ENCODE measurements at places on chromosomes 13 and 19. TPM values are rescaled to one million over a fixed set of nuclear protein-coding genes. Genes with fewer than 3 reads are reported as not detected.
A peak's percentile ranks its signal among the peaks of the same experiment; 100 is the strongest.

DCUN1D2 gene
- total RNA-seq: 19.6 TPM

GRCh38 chr19:18322318-18322758, 538 bp downstream of the LSM4 start:
- peak; percentile 48 for DNase-seq

DNA sequence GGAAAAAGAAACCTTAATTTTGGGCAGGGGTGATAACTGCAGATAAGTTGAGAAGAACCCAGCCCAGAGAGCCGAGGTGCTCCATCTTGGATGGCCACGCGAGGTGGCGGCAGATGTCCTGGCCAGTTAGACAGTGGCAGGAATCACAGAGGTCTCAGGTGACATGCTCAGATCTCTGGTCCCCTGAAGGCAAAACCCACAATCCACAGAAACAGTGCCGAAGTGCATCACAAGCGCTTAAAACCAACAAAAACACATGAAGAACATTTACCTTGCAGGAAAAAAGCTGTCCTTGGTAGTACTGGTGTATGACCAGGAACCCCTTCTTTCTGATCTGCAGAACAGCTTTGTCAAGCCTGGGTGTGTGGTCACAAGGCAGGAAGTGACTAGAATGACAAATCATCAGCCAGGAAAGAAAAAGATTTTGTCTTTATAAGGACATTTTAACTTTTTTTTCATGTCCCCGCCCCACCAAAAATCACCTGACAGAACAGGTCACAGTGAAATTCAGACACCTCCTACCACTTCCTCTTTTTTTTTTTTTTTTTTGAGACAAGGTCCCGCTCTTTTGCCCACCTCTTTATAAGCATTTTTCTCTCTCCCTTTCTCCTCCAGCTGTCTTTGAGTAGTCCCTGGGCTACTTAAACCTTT, at the start of gene LCP1:
LCP1 (minus strand) TSS at position 338 of the 651 bp plus-strand sequence. CDS start 22,515 bp downstream, outside the sequence.
- DNase-seq: peak; percentile 75

- DNase-seq: no peak
These were observed 102.8 kb downstream of the STARD13 start for GRCh38 chr13:33182729-33183128.

- DNase-seq: no peak
These were observed 407 bp upstream of the ZNF550 start for GRCh38 chr19:57560049-57560491.

GRCh38 chr19:41457241-41457640, 14.3 kb downstream of the ERICH4 start:
- no peak for DNase-seq

GRCh38 chr19:17311455-17312188, 2.3 kb downstream of the DDA1 start:
- no peak for DNase-seq

- no peak for DNase-seq
These were observed 562.8 kb downstream of the SLITRK6 start for GRCh38 chr13:85236413-85236812.

- no peak for DNase-seq
These were observed 28.8 kb downstream of the EPN1 start for GRCh38 chr19:55703790-55704215.

DNA sequence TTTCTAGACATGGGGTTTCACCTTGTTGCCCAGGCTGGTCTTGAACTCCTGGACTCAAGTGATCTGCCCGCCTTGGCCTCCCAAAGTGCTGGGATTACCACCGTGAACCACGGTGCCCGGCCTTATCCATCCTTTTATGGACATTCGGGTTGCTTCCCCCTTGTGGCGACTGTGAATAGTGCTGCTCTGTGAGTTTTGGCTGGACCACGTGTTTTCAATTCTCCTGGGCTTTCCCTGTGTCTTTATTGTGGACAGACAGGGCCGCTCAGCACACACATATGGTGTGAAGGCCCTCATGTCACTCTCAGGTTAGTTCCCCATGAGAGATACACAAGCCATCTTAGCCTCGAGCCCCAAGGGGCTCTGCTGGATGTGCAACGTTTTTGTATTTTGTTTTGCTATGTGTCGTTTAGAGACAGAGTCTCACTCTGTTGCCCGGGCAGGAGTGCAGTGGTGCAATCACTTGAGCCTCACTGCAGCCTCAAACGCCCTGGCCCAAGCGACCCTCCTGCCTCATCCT, 40.5 kb downstream of the MAU2 start:
- DNase-seq: peak; percentile 85

ZNF625 gene
- 3.0 TPM for total RNA-seq

DNA sequence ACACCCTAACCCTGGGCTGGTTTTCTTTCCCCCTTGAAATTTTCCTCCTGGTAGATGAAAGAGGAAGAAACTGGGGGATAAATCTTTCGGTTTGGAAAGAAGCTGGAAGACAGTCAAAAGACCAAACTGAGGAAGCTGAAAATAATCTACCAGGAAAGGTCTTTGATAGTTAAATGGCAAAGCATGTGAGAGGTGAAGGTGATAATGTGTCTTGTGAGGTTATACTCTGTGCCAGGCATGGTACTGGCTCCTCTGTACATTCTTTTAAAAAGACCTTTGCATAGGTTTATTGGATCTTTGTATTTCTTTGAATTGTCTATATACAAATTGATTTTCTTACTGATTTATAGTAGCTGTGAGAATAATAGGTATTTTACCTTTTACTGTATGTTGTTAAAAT, 98.6 kb downstream of the FREM2 start:
- DNase-seq: no peak

ZNF224 gene
- total RNA-seq: 4.7 TPM

DNA sequence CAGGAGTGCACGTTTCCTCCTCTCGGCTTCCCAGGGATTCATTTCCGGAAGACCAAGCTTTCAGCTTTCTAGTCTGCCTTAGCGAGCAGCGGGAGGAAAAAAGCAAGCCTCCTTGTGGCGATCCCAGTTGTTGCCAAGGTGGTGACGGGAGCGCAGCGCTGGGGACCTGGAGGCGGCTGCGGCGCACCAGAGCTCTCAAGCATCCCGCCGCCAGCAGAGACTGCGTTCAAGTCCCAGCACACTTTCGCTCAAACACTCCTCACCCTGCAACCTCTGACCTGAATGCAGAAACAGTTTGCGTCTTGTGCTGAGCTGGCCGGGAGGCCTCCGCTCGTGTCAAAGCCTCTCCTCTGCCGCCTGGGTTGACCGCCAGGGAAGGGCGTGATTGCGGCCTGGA, 4.9 kb downstream of the GSX1 start:
- DNase-seq: peak; percentile 5

MICU2 gene
- 43.2 TPM for total RNA-seq

DNA sequence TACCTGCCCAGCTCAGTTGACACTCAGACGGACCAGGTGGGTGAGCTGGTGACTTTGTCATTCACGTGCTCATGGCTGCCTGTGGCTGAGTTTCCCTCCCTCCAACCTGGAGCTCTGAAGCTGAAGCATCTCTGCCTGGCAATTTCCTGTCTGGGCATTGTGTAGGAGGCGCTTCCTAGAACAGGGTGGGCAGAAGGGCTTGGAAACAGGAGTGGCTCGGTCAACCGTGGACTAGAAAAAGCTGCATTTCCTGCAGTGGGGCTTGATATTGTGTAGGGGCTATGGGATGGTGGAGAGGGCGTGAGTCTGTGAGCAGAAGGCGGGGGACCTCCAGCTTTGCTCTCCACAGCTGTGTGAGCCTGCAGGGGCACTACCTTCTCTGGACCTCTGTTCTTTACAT, 278.3 kb downstream of the TEX29 start:
- no peak for DNase-seq

DNA sequence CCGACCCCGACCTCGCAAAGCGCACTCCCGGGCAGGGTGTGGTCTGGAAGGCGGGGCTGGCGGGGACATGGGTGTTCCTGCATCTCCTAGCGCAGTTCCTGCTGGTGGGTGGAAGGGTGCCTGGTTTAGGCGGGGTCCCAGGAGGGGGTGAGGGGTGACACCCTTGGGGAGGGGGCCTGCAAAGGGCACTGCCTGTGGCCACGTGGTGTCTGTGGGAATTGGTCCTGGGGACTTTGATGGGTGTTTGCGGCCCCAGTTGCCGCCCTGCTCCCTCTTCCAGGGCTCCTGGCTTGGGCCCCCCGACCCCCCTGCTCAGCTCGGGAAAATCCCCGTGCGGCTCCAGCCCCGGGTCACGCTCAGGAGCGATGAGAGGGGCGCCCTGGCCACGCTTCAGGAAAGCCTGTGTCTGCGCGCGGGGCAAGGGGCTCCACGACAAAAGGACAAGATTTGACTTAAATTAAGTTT, 19.1 kb downstream of the WTIP start:
- DNase-seq: no peak

GRCh38 chr19:28242317-28242927, 970.5 kb downstream of the UQCRFS1 start:
- DNase-seq: no peak

- peak; percentile 19 for DNase-seq
These were observed 88.4 kb upstream of the ZNF492 start for GRCh38 chr19:22545751-22546150.

DNA sequence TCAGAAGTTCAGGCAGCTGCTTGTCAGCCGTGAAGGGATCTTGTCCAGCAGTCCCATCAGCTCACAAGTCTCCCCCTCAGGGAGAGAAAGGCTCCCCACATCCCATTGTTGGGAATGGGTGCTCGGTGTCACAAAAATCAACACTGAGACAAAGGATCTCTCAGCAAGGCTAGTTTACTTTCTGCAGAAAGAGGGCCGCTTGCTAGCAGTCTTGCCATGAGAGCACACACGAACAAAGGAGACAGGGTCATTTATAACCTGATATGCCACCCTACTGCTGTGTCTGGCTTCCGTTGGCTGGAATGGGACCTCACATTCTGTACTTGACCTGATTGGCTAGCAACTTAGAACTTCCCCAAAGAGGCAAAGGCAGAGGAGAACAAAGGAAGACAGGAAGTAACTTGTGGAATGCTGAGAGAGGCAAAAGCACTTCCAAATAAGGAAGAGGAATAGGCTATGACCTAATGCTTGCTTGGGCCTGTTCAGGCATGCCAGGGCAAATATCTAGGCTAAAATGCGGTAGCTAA, 8.7 kb upstream of the IGFL3 start:
- peak; percentile 100 for DNase-seq

VSTM2B gene
- total RNA-seq: 8.7 TPM

LILRA1 gene
- not detected for total RNA-seq

DNA sequence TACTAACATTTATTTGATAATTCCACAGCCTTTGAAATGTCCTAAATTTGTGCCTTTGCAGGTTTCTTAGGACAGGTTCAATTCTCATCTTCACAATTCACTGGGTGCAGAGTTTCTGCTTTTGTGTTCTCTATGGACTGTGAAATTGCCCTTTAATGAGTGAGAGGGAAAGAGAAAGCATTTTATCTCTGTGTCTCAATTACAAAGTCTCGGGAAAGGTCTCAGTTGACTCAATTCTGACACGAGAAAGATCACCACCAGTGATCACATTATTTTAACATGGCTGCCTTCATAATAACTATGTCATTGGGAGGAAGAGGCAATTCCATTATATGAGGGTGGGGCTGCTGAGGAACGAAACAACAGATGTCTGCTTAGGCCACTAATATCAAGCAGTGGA, 26.2 kb upstream of the LRCH1 start:
- DNase-seq: no peak

DCLK1 gene
- 0.97 TPM for total RNA-seq

PRR12 gene
- total RNA-seq: 1.0 TPM

- DNase-seq: no peak
These were observed 761.9 kb upstream of the SLITRK5 start for GRCh38 chr13:86909318-86909717.

- DNase-seq: no peak
These were observed 10.0 kb upstream of the IGFL3 start for GRCh38 chr19:46134527-46134926.

PTPRH gene
- total RNA-seq: 3.8 TPM

- DNase-seq: peak; percentile 5
These were observed 108.7 kb downstream of the TEX29 start for GRCh38 chr13:111429064-111429558.

GRCh38 chr19:33815380-33816340, 19.0 kb downstream of the KCTD15 start:
- DNase-seq: peak; percentile 44

IFNL1 gene
- total RNA-seq: not detected

LYPD3 gene
- total RNA-seq: 0.17 TPM

ZSCAN4 gene
- not detected for total RNA-seq

GRCh38 chr13:18998389-18998788, 183.2 kb downstream of the TUBA3C start:
- DNase-seq: no peak

DNA sequence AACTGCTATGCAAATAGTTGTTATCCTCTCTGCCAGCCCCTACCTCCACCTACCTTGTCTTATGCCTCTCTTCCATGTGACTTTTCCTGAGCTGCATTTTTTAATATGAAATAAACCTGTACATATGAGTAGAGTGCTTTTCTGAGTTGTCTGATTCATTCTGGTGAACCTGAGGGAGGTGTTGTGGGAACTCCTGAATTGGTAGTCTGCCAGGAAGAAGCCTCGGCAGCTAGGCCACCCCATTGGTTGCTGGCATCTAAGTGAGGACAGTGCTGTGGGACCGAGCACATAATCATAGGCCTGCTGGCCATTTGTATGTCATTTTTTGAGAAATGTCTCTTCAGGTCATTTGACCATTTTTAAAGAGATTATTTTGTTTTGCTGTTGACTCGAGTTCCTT, 1146.8 kb downstream of the UQCRFS1 start:
- no peak for DNase-seq

DNA sequence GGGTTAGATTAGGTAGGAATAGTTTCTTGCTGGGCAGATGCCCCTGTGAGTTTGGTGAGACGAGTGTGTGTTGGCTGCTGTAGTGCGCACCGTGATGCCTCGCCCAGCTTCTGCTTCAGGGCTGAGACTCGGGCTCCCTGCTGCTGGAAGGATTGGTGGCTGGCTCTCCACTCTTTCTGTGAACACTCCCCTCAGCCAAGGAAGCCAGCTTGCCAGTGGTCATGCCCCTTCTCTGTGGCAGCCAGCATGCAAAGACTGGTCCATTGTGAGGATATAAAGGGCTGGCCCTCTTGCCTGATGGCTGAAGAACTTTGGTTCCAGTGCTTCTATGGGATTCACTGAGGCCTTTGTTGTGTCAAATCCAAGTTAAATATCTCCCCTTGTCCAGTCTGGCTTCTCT, 2.9 kb upstream of the HTR2A start:
- DNase-seq: no peak

USHBP1 gene
- total RNA-seq: not detected
